ENCODE measurements at places on chromosomes 1 and 21. TPM values are rescaled to one million over a fixed set of nuclear protein-coding genes. Genes with fewer than 3 reads are reported as not detected.

The NRIP1 gene
- 37.3 TPM for total RNA-seq

The TMEM52 gene
- 0.37 TPM for total RNA-seq

The SAMSN1 gene
- not detected for total RNA-seq

The NID1 gene
- 8.7 TPM for total RNA-seq

The IRF6 gene
- total RNA-seq: 1.2 TPM

The CCDC181 gene
- 0.47 TPM for total RNA-seq

The CYP4A11 gene
- not detected for total RNA-seq

The HENMT1 gene
- 0.19 TPM for total RNA-seq

The ARTN gene
- total RNA-seq: 6.9 TPM

The TNFRSF25 gene
- total RNA-seq: 38.2 TPM

The KMO gene
- 0.10 TPM for total RNA-seq

DNA sequence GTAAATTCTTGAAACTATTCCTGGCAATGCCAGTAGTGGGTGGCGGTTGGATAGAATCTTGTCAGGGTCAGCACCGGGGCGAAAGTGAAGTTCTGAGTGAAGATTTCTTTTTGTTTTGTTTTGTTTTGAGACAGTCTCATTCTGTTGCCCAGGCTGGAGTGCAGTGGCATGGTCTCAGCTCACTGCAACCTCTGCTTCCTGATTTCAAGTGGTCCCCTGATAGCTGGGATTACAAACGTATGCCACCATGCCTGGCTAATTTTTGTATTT is 33.3 kb downstream of the PCNT start:
- no peak for DNase-seq

GRCh38 chr1:189513091-189513490 is 964.6 kb downstream of the BRINP3 start:
- no peak for DNase-seq

- no peak for DNase-seq
Observed at GRCh38 chr1:3125078-3125477, 56.1 kb downstream of the PRDM16 start.

- peak; percentile 22 for DNase-seq
Observed at GRCh38 chr1:160768295-160768657, 27.7 kb upstream of the LY9 start.

- no peak for DNase-seq
Observed at GRCh38 chr1:174875306-174875705, 124.4 kb upstream of the CACYBP start.

DNA sequence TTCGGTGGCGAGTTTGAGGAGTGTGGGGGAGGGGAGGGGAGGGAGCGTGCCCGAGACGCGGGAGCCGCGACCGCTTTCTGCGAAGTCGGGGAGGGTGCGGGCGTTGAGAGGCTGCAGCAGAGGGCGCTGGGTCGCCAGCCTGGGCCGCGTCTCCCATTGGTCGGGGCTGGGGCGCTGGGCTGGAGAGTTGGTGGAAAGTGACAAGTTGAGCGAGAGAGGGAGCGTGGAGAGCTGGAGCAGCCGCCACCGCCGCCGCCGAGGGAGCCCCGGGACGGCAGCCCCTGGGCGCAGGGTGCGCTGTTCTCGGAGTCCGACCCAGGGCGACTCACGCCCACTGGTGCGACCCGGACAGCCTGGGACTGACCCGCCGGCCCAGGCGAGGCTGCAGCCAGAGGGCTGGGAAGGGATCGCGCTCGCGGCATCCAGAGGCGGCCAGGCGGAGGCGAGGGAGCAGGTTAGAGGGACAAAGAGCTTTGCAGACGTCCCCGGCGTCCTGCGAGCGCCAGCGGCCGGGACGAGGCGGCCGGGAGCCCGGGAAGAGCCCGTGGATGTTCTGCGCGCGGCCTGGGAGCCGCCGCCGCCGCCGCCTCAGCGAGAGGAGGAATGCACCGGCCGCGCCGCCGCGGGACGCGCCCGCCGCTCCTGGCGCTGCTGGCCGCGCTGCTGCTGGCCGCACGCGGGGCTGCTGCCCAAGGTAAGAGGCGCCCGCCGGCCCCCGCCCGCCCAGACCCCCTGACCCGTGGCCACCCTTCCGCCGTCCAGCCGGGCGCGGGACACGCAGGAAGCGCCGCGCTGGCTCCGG is at the start of gene ROR1:
Gene ROR1, plus strand, starts transcription at position 203 of the 802 bp plus-strand sequence.
- peak; percentile 92 for DNase-seq

DNA sequence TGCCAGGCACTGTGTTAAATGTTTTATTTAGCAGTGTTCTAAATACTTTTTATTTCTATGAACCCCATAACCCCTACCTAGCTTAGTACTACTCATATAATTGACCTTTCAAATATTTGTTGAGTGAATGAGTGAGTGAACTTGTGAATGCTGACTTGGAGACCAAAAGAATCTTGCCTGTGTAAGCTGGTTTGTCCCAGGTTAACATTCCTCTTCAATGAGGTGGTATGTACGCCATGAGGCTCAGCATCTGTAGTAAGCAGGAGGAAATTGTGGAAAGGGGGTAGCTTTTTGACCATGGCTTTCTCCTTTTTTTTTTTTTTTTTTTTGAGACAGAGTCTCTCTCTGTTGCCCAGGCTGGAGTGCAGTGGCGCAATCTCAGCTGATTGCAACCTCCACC is 14.6 kb downstream of the MED18 start:
- DNase-seq: no peak

DNA sequence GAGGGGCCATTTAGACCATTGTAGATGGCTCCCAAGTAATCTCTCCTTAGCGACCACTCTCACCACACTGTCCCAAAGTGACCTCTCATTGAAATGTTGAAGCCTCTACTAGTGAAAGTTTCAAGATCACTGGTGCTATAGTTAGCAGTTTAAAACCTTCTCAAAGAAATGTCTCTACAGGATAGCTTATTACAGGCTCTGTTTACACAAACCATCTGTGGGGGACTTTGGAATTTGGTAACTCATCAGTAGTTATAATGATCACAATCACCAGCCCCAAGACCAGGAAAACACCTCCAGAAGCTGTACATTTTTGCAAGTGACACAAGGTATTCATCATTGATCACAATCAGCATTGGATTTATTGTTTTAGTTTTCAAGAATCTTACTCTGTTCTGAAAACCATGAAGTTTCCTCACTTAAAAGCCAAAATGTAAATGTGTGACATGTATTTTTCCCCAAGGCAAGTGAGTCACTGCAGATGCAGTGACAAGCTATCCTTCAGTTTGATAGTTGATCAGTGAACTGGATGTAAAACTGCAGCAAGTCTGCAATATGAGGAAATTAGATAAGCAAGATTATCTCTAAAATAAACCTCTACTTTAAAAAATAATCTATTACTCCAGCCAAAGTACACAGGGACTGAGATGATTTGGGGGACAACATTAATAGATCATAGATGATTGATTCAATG is 41.9 kb downstream of the C21orf91 start:
- no peak for DNase-seq

- DNase-seq: peak; percentile 95
Observed at GRCh38 chr1:27538793-27539192, 48.8 kb upstream of the WASF2 start.

DNA sequence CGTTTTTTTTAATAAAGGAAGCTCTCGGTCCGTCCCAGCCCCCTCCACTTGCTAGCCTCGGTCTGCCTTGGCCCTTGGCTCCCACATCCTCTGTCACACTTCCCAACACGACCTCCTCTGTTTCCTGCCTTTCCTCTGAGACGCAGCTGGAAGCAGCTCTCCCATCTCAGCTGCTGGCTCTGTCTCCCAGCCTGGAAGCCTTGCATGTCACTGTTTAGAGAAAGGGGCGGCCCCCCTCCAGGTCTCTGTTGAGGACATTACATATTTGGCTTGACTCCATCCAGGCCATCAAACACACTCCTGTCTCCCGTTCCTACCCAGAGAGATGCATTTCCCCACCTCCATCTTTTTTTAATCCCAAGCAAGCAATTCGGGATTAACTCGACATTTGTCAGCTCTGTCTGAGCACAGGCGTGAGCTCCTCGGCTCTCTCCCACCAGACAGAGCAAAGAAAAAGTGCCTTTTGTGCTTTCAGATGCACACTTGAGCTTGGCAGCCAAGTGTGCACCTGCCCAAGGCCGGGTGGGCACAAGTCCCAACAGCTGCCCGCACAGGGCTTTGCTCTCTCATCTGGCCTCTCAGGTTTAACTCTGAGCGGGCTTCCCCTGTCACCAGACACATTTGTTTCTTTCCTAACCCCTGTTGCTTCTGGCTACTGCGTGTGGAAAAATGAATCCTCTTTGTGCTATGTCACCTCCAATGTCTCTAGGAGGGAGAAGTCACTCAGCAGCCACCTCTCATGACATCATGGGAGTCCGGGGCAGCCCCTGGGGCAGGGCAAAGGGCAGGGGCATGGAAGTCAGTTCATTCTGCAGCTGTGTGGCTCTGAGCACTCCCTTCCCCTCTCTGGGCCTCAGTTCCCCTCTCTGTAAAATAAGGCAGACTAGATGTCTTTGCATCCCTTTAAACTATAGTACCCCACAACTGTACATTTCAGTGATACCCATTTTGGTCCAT is 108.3 kb downstream of the KCND3 start:
- DNase-seq: peak; percentile 11

- DNase-seq: peak; percentile 62
Observed at GRCh38 chr1:210626341-210626740, 297.6 kb downstream of the HHAT start.

GRCh38 chr21:38913120-38913892 is 107.6 kb downstream of the ETS2 start:
- peak; percentile 59 for DNase-seq

DNA sequence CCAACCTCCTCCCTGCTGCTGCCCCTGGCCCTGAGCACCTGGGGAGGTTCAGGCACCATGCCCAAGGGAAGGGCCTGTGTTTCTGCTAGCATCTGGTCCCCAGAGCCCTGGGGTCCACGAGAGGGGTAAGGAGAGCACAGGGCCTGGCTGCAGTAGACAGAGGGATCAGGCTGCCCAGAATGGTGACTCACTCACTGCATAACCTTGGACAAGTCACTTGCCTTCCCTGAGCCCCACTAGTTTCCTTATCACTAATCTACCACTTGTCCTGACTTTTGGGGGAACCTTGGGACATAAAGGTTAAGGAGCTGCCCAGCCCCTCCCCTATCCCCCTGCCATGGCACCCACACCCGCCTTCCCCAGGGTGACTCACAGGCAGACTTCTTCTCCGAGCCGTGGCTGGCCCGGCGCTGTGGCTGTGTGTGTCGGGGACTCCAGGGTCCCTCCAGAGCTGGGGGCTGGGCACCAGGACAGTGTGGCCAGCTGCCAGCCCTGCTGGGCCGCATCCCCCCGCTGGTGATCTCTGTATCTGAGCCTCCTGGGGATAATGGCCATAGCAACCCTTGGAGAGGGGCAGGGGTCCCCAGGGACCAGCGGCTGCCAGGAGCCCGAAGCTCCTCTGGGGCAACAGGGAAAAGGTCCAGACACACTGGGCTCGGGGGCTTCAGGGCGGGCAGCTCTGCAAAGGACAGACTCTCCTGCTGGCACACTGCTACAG is 4.0 kb downstream of the ARHGEF19 start:
- no peak for DNase-seq

DNA sequence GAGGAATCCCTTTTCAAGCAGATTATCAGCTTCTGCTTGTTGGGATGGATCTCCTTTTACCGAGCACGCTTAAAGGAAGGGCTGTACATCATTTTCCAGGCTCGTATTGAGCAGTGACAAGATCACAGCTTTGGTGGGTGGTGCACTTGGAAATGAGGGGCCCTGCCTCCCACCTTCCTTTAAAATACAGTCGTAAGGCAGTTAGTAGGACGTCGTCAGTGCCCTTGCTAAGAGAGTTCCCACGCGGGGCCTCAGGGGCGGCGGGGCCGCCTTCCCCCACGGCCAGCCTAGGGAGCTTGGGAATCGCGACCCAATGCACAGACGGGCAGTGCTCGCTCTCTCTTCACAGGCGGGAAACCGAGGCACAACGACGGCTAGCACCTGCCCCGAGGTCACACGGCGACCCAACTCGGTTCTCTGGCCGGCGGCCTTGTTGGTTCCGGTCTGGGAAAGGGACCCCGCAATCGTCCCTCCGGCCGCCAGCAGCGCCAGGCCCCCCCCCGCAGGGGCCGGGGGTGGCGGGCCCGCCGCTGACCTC is 58.6 kb downstream of the H3-3A start:
- no peak for DNase-seq

- no peak for DNase-seq
Observed at GRCh38 chr1:153363641-153364040, 6.0 kb downstream of the S100A9 start.

GRCh38 chr1:167515893-167516321 is 2.4 kb downstream of the CD247 start:
- no peak for DNase-seq
